ENCODE measurements at places on chromosomes 16 and 17.

DNA sequence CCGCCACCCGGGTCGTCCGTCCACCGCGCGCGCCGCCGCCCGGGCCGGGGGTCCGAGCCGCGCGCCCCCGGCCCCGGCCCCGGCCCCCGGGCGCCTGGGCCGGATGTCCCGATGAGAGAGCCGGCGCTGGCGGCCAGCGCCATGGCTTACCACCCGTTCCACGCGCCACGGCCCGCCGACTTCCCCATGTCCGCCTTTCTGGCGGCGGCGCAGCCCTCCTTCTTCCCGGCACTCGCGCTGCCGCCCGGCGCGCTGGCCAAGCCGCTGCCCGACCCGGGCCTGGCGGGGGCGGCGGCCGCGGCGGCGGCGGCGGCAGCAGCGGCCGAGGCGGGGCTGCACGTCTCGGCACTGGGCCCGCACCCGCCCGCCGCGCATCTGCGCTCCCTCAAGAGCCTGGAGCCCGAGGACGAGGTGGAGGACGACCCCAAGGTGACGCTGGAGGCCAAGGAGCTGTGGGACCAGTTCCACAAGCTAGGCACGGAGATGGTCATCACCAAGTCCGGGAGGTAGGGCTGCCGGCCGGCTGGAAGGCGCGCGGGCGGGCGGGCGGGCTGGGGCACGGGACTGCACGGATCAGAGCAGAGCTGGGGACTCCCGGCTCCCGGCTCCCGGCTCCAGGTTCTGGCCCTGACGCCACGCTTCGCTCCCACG, 548 bp downstream of the TBX2 start:
- DNase-seq, result no peak

DNA sequence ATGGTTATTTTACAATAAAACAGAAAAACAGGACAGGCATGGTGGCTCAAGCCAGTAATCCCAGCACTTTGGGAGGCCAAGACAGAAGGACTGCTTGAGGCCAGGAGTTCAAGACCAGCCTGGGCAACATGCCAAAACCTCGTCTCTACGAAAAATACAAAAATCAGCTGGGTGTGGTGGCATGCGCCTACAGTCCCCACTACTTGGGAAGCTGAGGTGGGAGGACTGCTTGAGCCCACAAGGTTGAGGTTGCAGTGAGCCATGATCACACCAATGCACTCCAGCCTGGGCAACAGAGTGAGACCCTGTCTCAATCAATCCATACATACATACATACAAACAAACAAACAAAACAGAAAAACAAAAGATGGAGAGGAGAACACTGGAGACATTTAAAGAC, 45.6 kb downstream of the USP31 start:
- DNase-seq, result no peak

DNA sequence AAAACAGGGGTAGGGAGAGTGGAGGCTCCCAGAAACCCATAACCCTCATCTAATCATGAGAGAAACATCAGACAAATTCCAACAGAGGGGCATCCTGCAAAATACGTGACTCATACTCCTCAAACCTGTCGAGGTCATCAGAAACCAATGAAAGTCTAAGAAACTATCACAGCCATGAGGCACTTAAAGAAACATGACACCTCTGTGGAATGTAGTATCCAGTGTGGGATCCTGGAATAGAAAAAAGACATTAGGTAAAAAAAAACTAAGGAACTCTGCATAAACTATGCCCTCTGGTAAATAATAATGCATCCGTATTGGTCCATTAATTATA, 16.4 kb downstream of the CDH5 start:
- no peak for DNase-seq

DNA sequence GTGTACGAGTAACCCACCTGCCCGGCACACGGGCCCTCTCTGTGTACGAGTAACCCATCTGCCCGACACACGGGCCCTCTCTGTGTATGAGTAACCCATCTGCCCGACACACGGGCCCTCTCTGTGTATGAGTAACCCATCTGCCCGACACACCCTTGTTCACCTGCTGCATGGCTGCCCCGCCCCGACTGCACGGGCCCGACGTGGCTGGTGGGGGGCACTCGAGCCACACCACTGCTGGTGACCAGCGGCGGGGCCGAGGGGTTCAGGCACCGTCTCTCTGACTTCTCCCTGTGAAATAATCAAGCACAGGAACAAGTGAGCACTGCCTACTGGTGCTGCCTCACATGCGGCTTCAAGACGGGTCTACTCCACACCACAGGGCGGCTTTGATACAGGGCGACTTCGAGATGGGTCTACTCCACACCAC, 22.1 kb downstream of the MAP1LC3B start:
- no peak for DNase-seq

DNA sequence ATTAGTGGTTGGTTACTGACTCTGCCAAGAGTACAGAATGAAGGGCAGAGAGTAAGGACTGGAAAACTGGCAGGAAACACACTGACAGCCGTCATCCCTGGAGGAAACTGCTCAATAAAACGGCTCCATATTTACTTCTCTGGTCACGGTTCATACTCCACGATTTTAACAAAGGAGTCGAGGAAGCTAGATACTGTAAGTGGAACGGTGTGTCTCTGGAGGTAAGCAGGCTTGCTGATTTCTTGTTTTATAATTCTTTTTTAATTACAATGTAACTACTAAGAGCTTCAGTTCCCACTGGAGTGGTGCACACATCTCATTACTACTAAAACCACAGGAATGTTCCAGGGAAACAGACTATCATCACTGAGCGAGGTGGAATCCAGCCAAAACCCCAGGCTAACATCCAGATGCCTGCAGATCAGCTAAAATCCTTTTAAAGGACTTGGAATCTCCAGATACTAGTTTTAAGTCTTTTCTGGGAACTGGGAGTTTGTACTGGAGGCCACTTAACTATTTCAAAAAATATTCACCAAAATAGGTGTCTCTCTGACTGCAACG, 17.8 kb downstream of the SERPINF1 start:
- DNase-seq, result no peak

GRCh38 chr17:77882040-77882439, 76.5 kb upstream of the TNRC6C start:
- DNase-seq, result no peak

- DNase-seq, result no peak
Observed at GRCh38 chr16:8872967-8873865, 4.4 kb upstream of the CARHSP1 start.

- DNase-seq, result no peak
Observed at GRCh38 chr17:18967916-18968315, 16.0 kb downstream of the SLC5A10 start.

DNA sequence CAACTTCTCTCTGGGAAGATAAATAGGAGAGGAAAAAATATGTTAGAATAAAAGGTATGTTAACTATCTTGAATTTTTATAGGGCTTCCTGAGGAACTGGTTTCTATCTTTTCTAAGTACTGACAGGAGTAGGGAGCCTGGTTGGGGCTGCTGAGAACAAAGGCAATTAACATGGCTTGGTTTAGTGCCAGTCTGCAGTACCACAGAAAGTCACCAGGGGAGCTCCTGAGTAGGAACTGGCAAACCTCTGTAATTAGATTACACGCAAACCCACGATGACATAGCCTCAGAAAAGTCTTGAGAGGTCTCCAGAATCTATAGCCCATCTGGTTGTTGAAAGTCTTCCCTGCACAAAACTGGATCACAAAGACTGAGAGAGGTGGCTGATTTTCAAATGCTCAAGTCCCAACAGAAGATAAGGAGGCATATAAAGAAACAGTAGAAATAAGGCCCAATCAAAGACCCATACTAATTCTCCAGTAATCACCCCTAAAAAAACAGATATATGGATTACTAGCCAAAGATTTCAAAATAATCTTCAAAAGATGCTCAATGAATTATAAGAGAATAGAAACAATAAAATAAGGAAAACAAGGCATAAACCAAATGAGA, 11.7 kb upstream of the CNTNAP4 start:
- DNase-seq, result no peak

- DNase-seq, result no peak
Observed at GRCh38 chr17:35531160-35531559, 6.3 kb downstream of the SLFN12L start.

DNA sequence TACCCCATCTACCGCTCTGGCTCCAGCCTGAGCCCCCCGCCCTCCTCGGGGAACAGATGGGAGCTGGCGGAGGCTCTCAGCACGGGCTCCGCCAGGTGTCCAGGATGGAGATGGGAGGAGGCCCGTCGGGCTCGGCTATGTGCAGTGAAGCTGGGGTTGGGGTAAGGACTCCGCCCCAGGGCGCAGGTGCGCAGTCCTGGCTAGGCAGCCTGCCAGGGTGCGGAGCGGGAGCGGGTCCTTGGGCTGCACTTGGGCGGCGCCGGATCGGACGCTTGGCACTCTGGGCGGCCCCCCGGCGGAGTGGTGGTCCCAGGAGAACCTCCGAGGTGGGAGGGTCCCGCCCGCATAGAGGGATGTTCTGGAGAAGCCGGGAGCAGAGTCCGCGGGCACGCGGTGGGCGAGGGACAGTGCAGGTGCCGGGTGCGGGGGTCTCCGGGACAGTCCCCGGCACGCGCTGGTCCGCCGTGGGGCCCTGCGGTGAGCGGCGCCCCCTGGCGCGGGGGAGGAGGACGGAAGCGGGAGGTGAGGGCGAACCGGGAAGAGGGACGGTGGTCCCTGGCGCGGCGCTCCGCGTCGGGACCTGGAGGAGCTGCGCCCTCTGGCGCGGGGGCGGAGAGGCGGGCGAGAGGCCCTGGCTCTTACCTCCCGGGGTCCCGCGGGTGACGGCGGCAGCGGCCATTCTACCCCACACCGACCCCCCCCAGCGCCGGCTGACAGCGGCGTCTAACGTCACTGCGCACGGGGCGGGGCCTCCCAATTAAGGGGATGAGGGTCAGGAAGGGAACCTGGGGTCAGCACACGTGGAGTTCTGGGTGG, at the start of gene CAMTA2:
Gene CAMTA2 (minus strand): TSS at position 725 of the 816 bp plus-strand sequence. CDS start 1,453 bp downstream, outside the sequence.
- peak; percentile 66 for DNase-seq

DNA sequence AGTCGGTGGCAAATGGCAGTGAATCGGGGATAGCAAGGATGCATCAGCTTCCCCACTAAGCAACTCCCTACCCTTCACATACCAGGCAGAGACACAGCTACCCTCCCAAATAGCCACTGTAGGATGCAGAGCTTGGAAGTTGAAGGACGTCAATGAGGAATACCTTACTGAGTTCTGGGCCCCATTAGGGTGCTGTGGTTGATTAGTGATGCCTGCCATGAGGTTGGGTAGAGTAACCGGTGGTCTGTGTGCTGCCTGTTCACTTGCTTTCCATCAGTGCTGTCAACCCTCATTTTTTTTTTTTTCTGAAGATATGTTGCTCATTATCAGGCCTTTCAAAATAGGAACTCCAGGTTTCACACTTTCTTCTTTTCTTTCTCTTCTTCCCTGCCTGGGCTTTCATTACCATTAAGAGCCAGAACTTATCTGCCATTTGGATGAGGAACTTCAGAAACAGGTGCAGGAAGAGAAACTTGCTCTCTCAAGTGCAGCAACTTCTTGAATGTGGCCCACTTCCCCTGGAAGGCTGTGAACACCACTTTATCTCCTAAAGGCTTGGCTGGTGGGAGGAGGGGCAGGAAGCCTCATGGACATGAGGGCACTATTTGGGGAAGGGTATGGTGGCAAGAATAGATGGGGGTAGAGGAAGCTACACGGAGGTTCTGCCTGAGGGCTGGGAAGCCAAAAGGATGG, 183.5 kb downstream of the NTN1 start:
- no peak for DNase-seq

GRCh38 chr17:57114085-57114673, 29.1 kb downstream of the AKAP1 start:
- DNase-seq, result no peak

GRCh38 chr16:73049091-73049490, 1.2 kb upstream of the ZFHX3 start:
- no peak for DNase-seq

GRCh38 chr17:15648386-15648785, 28.9 kb upstream of the FBXW10B start:
- no peak for DNase-seq

DNA sequence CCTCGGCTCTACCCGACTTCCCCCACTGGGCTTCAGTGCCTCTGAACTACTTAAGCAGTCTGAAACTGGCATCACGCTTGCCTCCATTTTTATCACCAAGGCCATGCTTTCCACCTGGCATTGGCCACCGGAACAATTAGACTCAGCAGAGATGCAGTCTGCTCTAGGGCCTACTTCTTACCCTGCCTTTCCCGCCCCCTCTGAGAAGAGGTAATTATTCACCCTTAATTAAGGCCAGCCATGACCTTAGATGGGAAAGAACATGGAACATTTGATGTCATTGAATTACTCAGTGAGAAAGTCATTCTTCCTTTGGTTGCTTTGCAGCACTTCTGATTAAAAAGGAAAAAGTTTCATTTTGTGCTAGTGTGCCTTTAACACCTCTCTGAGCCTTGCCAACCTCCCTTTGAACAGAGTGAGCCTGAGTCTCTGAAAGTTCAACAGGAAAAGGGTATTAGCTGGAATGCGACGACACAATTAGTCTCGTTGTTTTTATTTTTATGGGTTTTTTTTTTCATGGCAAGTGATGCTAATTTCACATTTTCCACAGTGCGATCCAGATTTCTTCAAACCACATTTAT, 60.9 kb upstream of the TNRC6A start:
- no peak for DNase-seq

DNA sequence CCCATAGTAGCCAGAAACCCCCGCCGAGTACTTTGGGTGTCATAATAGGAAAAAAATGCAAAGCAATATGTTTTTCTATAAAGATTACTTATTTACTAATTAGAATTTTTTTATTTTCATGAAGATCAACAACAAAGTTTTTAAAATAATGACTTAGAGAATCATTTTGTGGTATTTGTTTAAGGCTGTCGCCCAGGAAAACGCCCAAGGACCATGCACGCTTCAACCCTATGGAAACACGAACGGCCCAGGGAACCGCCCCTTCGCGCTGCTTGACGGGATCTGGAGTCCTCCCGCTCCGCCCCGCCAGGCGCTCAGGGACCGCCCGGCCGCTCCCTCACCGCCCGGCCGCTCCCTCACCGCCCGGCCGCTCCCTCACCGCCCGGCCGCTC, 408 bp upstream of the KPNA2 start:
- peak; percentile 100 for DNase-seq

GRCh38 chr16:77647726-77648125, 74.6 kb upstream of the NUDT7 start:
- no peak for DNase-seq

GRCh38 chr17:2867441-2868424, 71.5 kb downstream of the RAP1GAP2 start:
- no peak for DNase-seq

DNA sequence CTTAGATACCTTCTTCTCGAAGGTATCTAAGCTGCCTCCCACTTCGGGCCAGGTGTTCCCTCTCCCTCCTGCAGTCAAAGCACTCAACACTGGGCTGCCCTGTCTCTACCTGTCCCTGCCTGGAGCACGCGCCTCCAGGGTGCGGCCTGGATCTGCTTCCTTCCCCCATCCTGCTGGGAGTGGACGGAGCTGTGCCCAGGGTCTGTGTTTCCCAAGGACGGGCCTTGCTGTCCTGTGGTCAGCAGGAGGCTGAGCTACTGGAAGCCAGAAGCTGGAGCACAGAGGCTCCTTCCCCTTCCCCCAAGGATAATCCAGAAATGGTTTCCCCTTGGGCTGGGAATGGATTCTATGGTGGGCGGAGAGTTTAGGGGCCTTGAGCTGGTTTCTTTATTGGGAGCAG, 16.7 kb downstream of the LLGL2 start:
- no peak for DNase-seq

DNA sequence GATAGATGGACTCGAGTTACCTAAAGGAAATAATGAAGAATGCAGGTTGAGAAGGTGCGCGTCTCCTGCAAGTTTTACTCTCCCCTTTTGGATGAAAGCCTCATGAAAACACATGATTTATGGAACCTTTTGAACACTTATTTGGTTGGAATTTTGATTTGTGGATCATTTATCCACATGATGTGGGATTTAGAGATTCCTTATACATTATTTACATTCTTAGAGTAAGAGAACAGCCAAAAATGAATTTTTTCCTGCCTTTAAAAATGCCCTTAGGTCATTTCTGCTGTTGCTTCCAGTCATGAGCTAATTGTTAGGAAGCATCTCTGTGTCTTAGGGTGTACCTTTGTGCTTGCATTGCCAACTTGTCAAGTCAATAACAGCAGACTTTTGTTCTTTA, 99.9 kb downstream of the RPTOR start:
- no peak for DNase-seq

All from NCI-H510A (cell line).